ENCODE measurements at places on chromosomes 6 and 20.
A peak's percentile ranks its signal among the peaks of the same experiment; 100 is the strongest.

GRCh38 chr6:118971682-118972081 is 36.7 kb upstream of the MCM9 start:
- DNase-seq, result no peak

- DNase-seq, result no peak
These were observed 192.5 kb downstream of the EDN1 start for GRCh38 chr6:12482386-12483375.

GRCh38 chr6:42021847-42022754 is 28.2 kb upstream of the TAF8 start:
- DNase-seq, result no peak

DNA sequence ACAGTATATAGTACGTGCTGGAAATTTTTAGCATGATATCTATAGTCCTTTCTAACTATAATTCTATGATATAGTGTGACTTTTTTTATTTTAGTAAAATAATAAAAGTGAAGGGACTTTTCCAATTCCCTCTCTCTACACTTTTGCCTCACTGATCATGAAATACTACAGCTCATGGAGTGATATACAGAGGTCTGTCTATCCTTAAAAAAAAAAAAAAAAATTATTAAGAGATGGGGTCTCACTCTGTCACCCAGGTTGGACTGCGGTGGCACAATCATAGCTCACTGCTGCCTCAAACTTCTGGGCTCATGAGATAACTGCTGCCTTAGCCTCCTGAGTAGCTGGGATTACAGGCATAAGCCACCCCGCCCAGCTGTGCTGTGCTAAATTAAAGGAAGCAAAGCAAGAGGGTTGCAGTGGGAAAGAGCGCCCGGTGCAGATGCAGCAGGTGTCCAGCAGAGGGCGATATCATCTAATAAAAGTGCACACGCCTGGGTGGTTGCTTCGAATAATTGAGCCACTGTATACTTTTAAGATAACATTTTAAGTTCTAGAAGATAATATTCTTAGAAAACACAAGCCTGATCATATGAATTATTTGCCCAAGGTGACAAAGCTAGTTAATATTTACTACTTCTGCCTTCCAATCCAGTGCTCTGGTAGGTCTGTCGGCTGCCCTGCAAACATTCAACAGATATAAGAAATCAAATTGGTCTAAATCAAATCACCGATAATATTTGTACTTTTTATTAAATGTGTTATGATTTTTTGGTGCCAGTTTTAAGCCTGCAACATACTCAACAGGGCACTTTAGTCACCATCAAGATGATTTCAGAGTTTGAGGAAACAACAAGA is 94.9 kb upstream of the NT5E start:
- DNase-seq, result peak; percentile 59

DNA sequence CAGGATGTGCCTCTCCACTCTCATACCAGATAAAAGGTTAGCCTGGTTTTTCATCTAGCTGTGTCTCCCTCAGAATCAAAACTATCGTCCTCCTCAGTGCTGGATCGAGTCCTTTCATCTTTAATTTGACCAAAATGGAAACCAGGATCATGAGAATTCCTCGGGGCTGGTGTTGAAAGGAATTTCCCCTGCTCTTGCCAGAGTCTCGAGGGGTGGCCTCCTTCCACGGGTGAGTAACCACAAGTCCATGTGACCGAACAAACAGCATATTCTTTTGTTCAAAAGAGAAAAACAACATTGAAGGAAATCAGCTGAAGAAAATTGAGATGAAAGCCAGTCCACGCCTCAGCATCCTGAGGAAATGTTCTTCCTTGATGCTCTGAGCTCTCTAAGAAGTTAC is 165.9 kb upstream of the CDYL start:
- DNase-seq, result peak; percentile 86

Measured in iris pigment epithelial cell (primary cell).